ENCODE measurements at places on chromosomes 2 and 18.
A peak's percentile ranks its signal among the peaks of the same experiment; 100 is the strongest.

GRCh38 chr2:103364177-103364576, 602.3 kb downstream of the TMEM182 start:
- DNase-seq, result no peak

DNA sequence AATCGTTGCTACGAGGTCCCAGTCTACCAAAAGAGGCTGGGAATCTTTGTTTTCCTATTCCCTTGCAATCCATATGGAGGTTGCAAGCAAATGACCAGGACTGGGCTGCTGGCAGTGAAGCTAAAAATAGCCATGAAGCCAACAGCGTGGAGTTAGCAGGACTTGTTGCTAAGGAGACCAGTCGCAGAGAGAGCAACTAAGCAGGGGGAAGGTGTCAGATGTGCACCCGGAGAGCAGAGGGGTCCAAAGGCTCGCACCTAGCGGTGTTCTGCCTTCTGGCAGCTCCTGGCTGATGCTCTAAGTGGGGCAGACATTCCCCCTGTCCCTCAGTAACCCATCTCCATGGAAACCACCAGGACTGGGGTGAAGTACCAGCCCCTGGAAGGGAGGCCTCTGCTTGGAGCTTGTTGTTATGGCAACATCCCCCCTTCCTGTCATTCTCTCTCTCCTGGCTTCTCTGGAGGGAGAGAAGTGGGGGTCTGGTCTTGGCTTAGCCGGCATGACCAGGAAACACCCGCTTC, 84.6 kb downstream of the DNMT3A start:
- DNase-seq, result peak; percentile 55

GRCh38 chr2:181742922-181743722, 62.8 kb upstream of the NEUROD1 start:
- DNase-seq, result peak; percentile 57

DNA sequence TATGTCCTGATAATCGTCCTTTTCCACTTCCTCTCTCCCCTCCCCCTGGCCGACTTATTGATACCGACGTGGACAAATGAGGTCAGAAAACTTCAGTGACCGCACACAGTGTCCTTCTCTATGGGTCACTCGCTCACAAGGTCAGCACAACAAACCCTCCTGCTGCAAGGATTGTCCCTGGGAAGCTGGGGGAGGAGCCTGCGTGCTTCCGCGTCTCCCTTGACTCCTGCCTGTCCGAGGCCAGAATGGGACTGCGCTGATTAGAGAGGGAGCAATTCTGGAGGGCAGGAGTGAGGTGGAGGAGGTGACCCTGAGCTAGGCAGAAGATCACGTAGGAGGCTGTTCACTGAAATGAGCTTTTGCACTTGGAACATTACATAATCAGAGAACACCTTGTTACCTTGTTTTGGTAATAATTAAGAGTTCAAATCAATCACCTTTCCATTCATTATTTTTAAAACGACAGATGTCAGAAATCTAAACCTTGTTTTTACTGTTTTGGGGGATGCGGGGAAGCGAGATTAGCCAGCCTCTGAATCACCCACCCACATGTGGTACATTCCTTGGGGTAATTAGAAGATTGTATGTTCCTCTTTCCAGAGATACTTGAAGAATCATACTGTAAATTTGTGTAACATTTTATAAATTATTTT, 70.6 kb downstream of the CTAGE1 start:
- DNase-seq, result peak; percentile 77

DNA sequence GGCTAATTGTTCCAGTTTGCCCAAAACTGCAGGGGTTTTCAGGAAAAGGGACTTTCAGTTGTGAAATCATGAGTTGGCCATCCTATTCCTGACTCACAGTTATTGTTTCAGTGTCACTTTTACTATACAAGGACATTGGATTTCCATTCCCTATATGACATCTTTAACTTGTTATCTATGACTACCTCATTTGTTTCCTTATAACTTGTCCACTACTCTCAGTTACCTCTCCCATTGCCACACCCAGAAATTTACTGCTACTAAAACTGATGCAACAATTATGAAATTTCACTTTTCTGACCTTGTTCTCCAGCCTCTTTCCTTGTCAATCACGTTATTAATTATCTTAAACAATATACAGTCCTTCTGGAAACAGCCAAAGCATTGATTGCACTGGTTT, 116.5 kb upstream of the ZNF804A start:
- DNase-seq, result no peak

- no peak for DNase-seq
Measured at GRCh38 chr2:43417300-43417699, 178.5 kb downstream of the THADA start.

DNA sequence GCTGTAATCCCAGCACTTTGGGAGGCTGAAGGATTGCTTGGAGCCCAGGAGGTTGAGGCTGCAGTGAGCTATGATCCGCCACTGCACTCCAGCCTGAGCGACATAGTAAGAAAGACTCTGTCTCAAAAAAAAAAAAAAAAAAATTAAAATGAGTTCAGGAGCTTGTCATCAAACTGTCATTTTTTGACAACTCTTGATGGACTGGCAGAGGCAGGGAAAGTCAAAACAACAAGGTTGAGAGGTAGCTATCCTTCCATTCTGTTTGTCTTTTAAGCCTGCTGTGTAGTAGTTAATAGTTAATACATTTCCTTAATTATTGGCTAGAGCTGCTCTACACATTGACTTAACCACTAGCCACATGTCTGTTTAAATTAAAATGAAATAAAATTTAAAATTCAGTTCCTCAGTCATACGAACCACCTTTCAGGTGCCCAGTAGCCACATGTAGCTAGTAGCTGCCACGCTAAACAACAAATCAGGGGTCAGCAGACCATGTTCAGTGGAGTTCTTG, 22.7 kb downstream of the DPYSL5 start:
- no peak for DNase-seq

DNA sequence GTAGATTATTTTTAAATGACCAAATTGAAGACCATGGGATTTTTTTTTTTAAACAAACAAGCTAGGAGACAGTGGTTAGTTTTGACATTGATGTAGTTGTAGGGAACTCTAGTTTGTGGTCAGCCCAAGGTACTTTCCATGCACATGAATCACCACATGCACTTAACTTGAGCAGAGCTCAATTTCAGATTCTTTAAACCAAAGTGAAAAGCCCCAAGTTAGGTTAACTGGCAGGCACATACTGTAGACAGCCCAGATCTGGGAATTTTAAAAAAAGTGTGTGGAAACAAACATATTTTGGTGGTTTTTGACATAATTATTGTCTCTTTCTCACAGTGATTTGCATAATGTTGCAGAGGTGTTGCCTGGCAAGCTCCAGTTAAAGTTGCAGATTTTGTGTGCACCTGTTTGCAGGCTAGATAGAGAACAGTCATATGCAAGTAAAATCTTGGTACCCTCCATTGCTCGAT, 88.4 kb downstream of the BCL2L11 start:
- peak; percentile 70 for DNase-seq

GRCh38 chr18:9364242-9364641, 29.7 kb downstream of the TWSG1 start:
- no peak for DNase-seq

- DNase-seq, result peak; percentile 73
Measured at GRCh38 chr2:151560289-151560688, 150.6 kb downstream of the RIF1 start.

GRCh38 chr2:222964376-222965031, 87.5 kb upstream of the KCNE4 start:
- no peak for DNase-seq

GRCh38 chr2:24122366-24123194, 554 bp downstream of the PFN4 start:
- no peak for DNase-seq

- DNase-seq, result peak; percentile 47
Measured at GRCh38 chr2:133710613-133711012, 142.3 kb upstream of the NCKAP5 start.

DNA sequence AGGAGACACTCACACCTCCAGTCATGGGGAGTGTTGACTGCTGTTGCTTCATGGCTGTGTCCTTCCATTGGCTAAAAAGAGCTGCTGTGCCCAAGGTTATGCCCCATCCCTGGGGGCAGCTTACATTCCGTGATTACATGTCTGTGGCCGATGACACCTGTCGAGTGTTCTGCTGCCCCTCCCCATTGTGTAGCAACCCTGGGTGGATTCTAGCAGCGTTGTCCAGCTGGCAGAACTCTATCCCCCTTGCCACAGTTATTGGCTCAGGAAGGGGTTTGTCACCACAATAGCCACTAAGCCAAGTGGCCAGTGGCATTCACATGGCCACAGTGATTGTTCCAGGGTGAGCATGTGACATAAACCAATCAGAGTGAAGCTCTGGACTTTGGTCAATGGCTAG, 11.6 kb upstream of the PDIA6 start:
- DNase-seq, result no peak

- DNase-seq, result no peak
Measured at GRCh38 chr2:158726911-158727592, 68.1 kb upstream of the DAPL1 start.

All from fibroblast of skin of right biceps (primary cell).